ENCODE measurements at places on chromosomes 12 and 14. TPM values are rescaled to one million over a fixed set of nuclear protein-coding genes. Genes with fewer than 3 reads are reported as not detected.
A peak's percentile ranks its signal among the peaks of the same experiment; 100 is the strongest.

- no peak for DNase-seq
These were observed 481.1 kb upstream of the DCN start for GRCh38 chr12:91663744-91664143.

DNA sequence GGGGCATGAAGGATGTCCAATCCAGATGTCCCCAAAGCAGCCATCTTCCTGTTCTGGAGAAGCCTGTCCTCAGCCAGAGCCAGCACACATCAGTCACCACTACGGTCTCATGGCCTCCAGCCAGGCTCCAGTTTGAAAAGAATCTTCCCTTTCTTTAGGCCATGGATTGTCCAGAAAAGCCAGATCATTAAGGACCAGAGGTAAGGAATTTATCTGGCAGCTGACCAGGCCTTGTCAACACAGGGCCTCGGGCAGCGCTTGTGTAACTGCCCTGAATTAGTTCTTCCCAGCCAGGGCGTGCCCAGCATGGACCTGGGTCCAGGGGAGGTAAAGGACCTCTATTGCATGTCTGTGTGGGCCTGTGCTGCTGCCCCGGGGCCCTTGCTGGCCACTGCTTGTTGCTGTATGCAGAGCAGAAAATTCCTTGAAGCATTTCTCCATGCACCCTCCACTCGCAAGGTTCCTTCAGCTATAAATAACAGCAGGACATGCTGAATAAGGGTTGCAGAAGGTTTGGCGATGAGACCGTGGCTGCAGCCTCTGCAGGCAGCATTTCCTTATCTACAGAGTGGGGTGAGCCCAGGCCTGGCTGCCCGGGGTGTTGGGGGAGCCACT lies 21.7 kb upstream of the VPS37B start:
- DNase-seq = peak; percentile 91

GRCh38 chr12:54207539-54208294 lies 18.9 kb upstream of the SMUG1 start:
- DNase-seq = peak; percentile 78

DNA sequence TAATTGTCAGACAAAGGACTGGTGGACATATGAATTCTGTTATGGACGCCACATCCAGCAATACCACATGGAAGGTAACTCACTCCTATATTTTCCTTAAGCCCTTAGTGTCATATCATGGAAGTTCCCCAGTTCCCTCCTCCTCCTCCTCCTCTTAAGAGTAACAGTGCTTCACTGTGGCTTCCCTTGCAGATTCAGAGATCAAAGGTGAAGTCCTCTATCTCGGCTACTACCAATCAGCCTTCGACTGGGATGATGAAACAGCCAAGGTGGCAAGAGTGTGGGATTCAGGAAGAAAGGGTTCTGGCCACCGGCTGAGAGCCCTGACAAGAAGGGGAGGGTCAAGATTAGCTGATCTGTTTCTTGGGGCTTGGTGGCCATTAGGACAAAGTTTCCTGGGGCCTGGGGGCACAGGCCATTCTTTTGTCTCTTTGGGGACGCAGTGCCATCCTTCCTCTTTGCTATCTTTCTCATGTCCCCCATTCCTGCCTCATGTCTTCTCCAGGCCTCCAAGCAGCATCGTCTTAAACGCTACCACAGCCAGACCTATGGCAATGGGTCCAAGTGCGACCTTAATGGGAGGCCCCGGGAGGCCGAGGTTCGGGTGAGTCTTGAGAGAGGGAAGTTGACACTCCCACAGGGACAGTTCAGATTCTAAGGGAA lies 2.0 kb downstream of the OS9 start:
- DNase-seq = no peak

DNA sequence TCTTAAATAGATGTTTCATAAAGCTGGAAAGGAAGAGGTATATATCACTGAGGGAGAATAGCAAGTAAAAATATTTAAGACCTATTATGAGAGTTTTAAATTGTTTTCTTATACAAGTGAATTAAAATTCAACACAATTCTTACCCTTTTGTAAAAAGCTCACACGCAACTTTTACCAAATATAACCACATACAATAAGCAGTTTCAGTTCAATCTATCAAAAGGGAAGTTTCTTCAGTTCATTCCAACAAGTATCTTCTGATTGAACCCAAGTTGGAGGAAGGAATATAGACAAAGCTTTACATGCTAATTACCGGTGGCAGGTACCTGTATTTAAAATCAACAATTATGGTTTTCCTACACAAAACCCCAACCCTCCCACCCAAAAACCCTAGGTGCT lies 41.1 kb downstream of the GTF2A1 start:
- no peak for DNase-seq

DNA sequence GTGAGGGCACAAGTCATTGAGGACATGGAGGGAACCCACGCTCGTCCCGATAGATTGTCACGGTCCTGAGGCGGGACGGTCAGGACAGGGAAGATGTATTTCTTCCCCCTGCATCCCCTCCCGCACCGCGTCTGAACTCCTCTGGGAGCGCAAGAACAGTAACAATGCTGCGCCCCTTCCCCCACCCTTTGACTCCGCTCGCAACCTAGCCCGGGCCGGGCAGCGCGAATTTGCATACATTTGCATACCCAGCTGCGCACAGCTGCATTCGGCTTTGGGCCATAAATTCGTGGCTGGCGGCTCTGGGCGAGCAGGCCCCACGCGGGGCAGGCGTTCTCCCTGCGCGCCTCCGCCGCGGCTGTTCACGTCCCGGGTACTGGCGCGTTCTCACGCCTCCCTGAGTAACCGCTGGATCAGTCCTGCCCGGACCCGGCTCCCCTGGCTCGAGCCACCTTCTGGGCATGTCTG lies 29.0 kb upstream of the SMUG1 start:
- no peak for DNase-seq

GRCh38 chr12:53752621-53753020 lies 842 bp upstream of the CISTR start:
- no peak for DNase-seq

GRCh38 chr14:105315941-105316576 lies 1.5 kb downstream of the PACS2 start:
- no peak for DNase-seq

DNA sequence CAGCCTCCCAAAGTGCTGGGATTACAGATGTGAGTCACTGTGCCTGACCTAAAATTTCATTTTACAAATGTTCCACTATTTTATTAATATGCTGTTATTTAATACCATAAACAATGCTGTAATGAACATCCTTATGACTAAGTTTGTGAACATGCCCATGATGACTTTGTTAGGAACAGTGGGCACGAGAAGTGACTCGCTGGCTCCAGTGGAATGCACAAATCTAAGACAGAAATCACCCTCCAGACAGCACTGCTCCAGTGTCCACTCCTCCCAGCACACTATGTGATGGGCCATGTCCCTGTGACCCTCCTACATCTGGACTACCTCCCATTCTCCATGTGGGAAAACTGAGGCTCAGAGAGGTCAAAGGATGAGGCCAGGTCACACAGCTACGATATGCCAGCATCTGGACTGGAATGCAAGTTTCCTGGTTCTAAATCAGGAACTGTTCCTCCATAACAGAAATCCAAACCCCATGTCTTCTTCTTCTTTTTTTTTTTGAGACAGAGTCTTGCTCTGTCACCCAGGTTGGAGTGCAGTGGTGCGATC lies 57.9 kb downstream of the GPR68 start:
- no peak for DNase-seq

GRCh38 chr12:120470150-120470784 lies 719 bp upstream of the SRSF9 start:
- peak; percentile 40 for DNase-seq

- no peak for DNase-seq
These were observed 16.2 kb upstream of the NOP2 start for GRCh38 chr12:6584293-6584692.

GRCh38 chr14:93752980-93753561 lies 35.2 kb downstream of the PRIMA1 start:
- DNase-seq = no peak

DNA sequence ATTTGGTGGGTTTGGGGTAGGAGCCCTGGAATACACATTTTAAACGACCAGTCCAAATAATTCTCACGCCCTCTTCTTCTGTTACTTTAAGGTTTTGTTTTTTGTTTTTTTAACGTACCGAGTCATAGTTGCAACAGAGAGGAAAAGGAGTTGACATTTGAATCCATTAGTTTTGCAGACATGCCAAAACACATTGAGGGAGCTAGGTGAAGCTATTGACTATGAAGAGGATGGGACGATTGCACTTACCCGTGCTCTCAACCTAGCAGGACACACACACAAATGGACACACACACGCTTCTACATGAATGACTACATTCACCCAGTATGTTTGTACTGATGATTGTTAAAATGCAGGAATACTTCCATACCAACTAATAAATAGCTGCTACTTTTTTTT lies 54.3 kb upstream of the CIT start:
- DNase-seq = no peak

- no peak for DNase-seq
These were observed 44.3 kb downstream of the CYP46A1 start for GRCh38 chr14:99728231-99728920.

Gene ADAM21
- total RNA-seq = 3.4 TPM

Gene LRP1
- 277 TPM for total RNA-seq

Gene PSME2
- total RNA-seq = 17.1 TPM
